Tracheal epithelial cell (primary cell): ENCODE measurements at places on chromosomes 3 and 15. TPM values are rescaled to one million over a fixed set of nuclear protein-coding genes. Genes with fewer than 3 reads are reported as not detected.

Gene CATSPER2
- 0.85 and 3.6 TPM in 2 replicates for total RNA-seq

Gene MUC20
- total RNA-seq = 1.7 TPM in 2 replicates

Gene SLC25A26
- 42.2 and 44.1 TPM in 2 replicates for total RNA-seq

Gene SLC22A14
- under 0.01 TPM in 1 of 2 replicates, not detected in the other for total RNA-seq

Gene MKRN3
- total RNA-seq = 0.24 TPM in 1 of 2 replicates, not detected in the other

Gene ANO10
- total RNA-seq = 21.7 and 27.5 TPM in 2 replicates

Gene RPL14
- total RNA-seq = 328 and 612 TPM in 2 replicates

Gene CD200
- under 0.01 and 1.7 TPM in 2 replicates for total RNA-seq

Gene PCOLCE2
- total RNA-seq = 1.1 and 5.1 TPM in 2 replicates

Gene PP2D1
- not detected in 2 replicates for total RNA-seq

Gene PLIN1
- total RNA-seq = 0.24 TPM in 1 of 2 replicates, not detected in the other

Gene UBA5
- 15.9 and 19.8 TPM in 2 replicates for total RNA-seq

Gene GOLGA8J
- total RNA-seq = not detected in 2 replicates

Gene ACP3
- 0.96 and 1.9 TPM in 2 replicates for total RNA-seq

Gene GP9
- total RNA-seq = not detected in 2 replicates

Gene GOLGA8T
- total RNA-seq = not detected in 2 replicates

Gene LRRC58
- 27.2 and 36.4 TPM in 2 replicates for total RNA-seq

Gene ADIPOQ
- not detected in 2 replicates for total RNA-seq

Gene TIMP4
- 0.48 and 1.9 TPM in 2 replicates for total RNA-seq

Gene IL5RA
- total RNA-seq = not detected in 2 replicates

Gene RSL24D1
- total RNA-seq = 127 and 176 TPM in 2 replicates

Gene XCR1
- under 0.01 TPM in 1 of 2 replicates, not detected in the other for total RNA-seq

Gene PLSCR2
- 0.21 TPM in 1 of 2 replicates, not detected in the other for total RNA-seq

Gene LSAMP
- total RNA-seq = under 0.01 TPM in 1 of 2 replicates, not detected in the other

Gene ILDR1
- total RNA-seq = 0.96 and 2.6 TPM in 2 replicates

Gene KLF15
- total RNA-seq = 3.2 TPM in 1 of 2 replicates, not detected in the other

Gene USP50
- total RNA-seq = not detected in 2 replicates

Gene SLC25A36
- 95.4 and 110 TPM in 2 replicates for total RNA-seq

Gene TM2D3
- 23.9 and 24.1 TPM in 2 replicates for total RNA-seq

Gene CPLX3
- not detected in 2 replicates for total RNA-seq

Gene FAM240A
- total RNA-seq = not detected in 2 replicates

Gene CD200R1
- total RNA-seq = 0.24 TPM in 1 of 2 replicates, not detected in the other

Gene SLC22A13
- total RNA-seq = 0.24 and 0.64 TPM in 2 replicates

Gene CLDN16
- 1.3 and 10.4 TPM in 2 replicates for total RNA-seq

Gene FILIP1L
- 0.43 and 5.3 TPM in 2 replicates for total RNA-seq

Gene SCN11A
- total RNA-seq = under 0.01 TPM in 1 of 2 replicates, not detected in the other

Gene CAMK1
- total RNA-seq = 8.3 and 15.9 TPM in 2 replicates

Gene PRRT3
- total RNA-seq = 0.72 and 1.7 TPM in 2 replicates
